ENCODE measurements at places on chromosomes 7 and 10.

DNA sequence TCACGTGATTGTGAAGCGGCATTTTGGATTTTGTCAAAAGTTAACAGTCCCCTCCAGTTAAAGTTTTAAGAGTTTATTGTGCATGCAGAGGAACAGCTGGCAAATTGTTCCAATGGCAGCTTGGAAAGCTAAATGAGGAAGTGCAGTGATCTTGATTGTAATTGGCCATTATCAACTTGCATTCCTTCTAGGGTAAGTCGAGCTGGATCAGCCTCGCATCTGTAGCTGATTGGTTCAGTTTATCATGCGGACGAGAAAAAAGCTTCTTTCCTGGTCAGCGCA is 566 bp downstream of the ZNF789 start:
- DNase-seq, result no peak

DNA sequence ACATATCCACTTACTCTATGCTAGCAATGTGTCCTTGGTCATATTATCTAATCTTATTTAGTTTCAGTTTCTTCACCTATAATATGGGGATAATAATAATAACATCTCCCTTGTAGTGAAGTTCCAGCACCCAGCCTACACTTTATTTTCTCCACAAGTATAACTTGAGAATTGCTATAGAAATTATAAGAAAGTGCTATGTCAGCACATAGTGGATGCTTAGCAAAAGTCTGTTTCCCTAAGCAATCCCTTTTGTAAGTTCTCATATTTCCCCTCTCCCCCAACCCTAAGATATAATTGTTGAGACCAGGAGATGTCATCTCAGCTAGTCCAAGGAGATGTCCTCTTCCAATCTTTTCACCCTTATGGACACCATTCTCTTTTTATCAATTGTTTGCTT is 5.8 kb upstream of the TRUB1 start:
- DNase-seq, result no peak

- no peak for DNase-seq
These were observed 103.9 kb upstream of the POT1 start for GRCh38 chr7:125033506-125033905.

GRCh38 chr7:43141091-43141490 is 28.6 kb downstream of the HECW1 start:
- no peak for DNase-seq

DNA sequence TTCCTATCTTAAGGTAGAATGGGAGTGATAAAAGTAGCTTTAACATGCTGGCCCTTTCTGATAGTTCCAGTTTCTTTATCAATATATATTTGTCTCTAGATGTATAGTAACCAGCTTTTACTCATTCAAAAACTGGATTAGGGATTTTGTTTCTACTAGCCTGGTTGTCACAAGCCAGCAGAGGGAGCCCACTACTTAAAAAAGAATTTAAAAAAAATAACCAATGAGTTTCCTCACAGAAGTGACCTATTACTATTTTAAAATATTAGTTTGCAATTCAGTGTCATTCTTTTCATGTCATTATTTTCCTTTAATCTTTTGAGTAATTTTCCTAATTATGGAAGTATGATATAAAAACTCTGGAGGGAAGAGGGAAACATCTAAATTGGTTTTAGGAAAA is 142.1 kb downstream of the PHTF2 start:
- DNase-seq, result no peak

DNA sequence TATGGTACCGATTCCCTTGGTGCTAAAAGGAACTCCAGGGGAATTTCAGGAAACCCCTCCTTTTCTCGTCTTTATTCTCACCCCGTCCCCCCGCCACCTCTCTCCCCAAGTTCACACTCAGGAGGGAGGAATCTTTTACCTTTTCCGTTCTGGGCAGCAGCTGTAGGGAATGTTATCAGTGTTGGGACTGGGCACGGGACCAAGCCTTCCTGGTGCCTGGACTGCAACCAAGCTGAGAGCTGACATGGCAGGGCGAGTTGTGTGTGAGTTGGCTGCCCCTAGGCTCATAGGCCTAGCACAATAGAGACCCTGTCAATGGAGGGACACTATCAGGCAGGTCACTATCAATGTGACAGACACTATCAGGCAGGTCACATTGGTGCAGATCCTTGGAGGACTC is 121.4 kb downstream of the TCF7L2 start:
- no peak for DNase-seq

- DNase-seq, result no peak
These were observed 55.9 kb upstream of the PCGF5 start for GRCh38 chr10:91164520-91165065.

DNA sequence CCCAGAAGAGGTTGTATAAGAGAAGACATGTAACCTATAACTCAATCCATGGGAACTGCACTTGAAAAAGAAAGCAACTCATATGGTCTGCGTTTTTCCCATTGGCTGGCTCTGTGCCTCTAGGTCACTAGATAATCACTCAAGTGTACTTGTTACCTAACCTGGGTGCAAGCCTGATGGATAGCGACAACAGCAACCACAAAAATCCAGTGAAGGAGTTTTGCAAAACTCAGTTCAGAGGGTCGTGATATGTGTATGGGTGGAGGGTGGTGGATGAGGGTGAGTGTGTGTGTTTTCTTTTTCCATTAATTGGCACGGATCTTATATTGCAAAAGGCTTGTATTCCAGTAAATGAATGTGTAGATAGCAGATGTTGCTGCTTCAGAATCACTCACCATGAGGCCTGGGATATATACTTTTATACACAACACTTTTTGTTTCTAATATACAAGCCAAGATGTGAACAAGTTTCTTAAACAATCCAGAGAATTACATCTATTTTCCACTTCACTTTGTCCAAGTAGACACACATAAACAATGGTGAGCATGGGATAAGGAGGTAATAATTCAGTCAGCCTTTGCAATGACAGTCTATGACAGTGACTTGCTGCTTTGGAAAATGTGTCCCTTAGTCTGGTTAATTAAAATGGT is 286.9 kb upstream of the DKK1 start:
- DNase-seq, result no peak

DNA sequence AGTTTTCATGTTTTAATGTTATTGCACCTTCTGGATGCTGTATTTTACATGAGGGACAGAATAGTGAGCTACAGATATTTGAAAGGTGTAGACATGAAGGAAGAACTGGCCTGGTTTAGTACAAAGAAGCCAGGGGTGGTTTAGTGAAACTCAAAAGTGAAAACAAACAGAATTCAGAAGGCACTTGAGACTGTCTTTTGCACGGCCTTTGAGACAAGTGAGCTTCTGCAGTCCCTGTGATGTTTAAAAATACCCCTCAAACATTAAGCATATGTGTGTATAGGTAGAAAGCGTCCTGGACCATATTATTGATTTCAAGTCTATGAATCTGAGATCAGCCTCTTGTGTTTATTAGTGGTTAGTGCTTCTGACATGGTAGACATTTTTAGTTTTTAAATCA is 118.9 kb downstream of the CDK14 start:
- no peak for DNase-seq

- no peak for DNase-seq
These were observed 76.5 kb downstream of the PPP1R17 start for GRCh38 chr7:31763548-31763947.

- DNase-seq, result no peak
These were observed 15.9 kb downstream of the POLL start for GRCh38 chr10:101572126-101572525.

DNA sequence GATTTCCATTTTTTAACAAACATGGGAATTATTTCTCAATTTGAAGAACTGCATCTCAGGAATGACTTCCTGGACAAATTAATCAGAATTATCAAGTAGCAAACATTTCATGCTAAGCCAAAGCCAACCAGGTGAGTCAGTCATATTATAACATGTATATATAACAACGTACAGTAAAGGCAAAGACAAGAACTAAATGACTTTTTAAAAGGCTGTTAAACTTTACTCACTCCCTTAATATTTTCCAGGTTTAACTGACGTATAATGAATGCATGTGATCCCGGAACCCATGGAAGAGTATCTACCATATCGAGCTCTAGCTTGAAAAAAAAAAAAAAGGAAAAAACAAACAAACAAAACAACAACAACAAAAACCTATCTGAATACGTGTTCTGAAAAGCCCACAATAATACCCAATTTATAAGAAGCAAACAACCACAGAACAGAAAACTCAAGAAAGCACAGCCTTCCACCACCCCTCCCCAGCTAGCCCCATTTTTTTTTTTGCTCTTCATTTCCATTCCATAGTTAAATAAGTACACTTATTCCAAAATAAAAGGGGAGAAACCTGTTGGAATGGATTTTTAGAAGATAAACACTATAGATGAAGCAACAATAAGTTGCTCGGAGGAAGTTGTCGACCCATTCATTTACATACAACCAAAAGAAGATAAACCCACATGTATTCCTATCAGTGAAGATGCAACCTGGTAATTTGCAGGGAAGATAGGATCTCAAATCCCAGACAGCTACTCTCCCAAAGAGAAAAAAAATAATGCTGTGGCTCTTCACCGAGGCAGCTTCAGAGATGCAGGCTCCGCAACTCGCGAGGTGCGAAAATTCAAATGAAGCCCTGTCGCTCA is 537 bp downstream of the NAPEPLD start:
- DNase-seq, result no peak

DNA sequence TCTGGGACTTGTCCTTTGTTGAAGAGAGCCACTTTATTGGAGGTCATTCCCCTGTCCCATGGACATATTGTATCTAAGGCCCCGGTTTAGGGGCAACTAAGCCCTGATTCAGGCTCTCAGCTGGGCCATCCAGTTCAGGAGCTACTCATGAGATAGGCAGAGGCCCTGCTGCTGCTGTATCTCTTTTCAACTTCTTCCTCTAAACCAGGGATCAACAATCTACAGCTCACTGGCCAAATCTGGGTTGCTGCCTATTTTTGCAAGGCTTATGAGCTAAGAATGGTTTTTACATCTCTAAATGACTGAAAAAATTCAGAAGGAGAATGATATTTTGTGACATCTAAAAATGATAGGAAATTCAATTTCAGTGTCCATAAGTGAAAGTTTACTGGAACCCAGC is 166.8 kb upstream of the GLI3 start:
- DNase-seq, result no peak

DNA sequence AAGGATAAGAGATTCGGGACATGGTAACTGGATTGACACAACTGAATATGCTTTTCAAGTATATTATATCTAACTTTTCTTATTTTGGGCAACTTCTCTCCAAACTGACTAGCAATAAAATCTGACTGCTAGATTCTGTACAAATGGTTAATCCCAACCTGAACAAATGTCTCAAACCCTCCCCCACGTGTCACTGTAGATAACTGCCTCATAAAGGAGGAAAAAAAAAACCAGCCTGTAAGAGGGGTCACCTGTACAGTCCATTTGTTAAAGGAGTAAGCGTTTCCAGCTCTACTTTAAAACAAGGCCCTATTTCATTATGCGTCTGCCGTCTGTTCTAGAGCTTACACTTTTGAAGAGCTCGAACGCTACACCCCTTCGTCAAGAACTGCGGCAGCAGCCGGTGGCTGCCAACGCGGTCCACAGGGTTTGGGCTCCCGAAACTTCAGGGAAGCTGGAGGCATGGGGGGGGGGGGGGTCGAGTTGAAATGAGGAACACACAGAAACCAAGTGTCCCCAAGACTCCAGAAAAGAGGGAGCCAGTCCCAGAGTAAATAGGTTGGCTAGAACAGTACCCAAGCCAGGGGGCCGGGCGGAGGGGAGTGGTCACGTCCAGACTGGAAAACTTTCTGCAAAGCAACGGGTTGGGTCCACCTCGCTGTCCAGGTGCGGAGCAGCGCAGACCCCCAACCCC is 492 bp downstream of the COG5 start:
- no peak for DNase-seq

GRCh38 chr7:10930551-10930950 is 43.1 kb upstream of the PHF14 start:
- no peak for DNase-seq

DNA sequence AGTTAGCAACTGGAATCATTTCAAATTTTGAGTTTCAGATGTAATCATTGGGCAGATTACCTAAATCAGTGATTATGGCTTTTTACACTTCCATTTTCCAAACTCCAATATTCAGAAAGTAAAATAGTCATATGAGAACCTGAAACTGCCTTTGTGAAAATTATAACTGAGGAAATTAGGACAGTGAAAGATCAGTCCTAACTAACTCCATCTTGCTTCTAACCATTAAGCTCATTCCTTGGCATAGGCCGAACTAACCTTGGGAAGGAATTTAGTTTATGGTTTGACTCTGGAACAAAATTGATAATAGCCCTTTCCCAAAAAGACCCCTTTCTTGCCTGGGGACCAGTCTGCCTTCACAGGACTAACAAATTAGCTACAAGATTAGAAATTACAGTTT is 2.2 kb downstream of the CRPPA start:
- no peak for DNase-seq

GRCh38 chr7:111012799-111013675 is 77.9 kb upstream of the LRRN3 start:
- DNase-seq, result no peak

- DNase-seq, result no peak
These were observed 73.6 kb downstream of the EGFR start for GRCh38 chr7:55092186-55092974.

GRCh38 chr7:68224041-68224741 is 1227.6 kb downstream of the TYW1 start:
- no peak for DNase-seq

DNA sequence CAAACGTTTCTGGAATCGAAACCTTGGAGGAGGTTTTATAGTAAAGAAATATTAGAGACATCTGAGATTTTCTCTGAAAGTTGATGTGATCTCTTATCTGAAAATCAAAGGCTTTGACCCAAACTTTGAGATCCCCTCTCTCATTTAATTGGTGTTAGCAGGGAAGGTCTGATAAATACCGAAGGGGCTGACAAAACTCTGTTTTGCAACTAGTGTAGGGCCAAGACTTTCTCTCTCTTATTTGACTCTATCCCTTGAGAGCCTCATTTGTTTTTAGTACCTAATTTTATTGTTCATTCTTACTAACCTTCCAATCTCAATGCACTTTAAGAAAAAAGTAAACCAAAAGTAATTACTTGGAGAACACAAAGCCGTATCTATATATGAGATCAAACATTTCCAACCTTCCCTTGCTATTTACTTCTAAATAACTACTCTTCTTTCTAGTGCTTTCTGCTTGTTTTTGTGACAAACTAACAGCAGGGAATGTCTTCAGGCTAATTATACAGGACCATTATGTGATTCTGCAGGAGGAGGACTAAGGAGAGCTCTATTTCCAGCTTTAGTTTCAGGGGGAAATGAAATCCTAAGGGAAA is 33.4 kb upstream of the NPVF start:
- DNase-seq, result no peak

GRCh38 chr10:88616250-88616977 is 29.9 kb downstream of the LIPJ start:
- no peak for DNase-seq

DNA sequence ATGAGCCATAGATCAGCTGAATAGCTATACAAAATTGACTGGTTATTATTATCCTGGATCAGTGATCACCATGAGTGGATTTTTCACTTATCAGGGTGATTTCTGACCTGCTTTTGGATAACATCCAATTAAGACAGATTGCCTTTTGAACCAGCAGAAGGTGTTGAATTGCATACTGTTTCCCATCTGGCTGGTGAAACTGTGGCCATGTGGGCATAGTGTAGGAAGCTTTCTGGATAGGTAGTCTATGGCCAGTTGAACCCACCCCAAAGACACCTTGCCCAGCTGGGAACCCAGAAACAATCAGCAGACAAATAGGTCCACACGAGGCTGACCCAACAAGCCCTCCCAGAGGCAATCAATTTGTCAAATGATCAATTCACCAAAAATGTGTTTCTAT is 29.3 kb downstream of the DNAJC12 start:
- no peak for DNase-seq

- DNase-seq, result no peak
These were observed 44.0 kb downstream of the INPP5F start for GRCh38 chr10:119769886-119770285.

- no peak for DNase-seq
These were observed 19.7 kb upstream of the PRPF18 start for GRCh38 chr10:13567030-13567429.

Data from stimulated activated CD4-positive, alpha-beta T cell treated with anti-CD3 and anti-CD28 coated beads, Interleukin-15, amount 100 ng/mL, for 1 hour (primary cell).